H1 (cell line): ENCODE measurements at places on chromosomes 1 and 21. TPM values are rescaled to one million over a fixed set of nuclear protein-coding genes. Genes with fewer than 3 reads are reported as not detected.
A peak's percentile ranks its signal among the peaks of the same experiment; 100 is the strongest.

GRCh38 chr1:226654046-226654667 lies 84.9 kb downstream of the ITPKB start:
- no peak for DNase-seq

DNA sequence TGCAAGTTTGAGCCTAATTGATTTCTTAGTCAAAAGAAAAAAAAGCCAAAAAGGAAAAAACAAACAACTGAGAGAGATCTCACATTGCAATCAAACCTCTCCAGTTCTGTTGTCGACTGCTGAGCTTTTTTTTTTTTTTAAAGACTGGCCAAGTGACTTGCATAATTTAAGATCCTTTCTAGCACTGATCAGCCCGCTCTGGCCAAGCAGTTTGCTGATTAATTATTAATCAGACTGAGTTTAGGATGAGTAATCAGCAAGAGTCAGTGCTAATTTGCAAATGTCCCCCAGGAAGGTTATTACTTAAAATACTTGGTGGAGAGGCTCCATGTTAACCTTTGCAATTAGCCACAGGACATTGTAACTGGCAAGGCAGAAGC lies 39.3 kb downstream of the HMGB4 start:
- DNase-seq, result no peak

DNA sequence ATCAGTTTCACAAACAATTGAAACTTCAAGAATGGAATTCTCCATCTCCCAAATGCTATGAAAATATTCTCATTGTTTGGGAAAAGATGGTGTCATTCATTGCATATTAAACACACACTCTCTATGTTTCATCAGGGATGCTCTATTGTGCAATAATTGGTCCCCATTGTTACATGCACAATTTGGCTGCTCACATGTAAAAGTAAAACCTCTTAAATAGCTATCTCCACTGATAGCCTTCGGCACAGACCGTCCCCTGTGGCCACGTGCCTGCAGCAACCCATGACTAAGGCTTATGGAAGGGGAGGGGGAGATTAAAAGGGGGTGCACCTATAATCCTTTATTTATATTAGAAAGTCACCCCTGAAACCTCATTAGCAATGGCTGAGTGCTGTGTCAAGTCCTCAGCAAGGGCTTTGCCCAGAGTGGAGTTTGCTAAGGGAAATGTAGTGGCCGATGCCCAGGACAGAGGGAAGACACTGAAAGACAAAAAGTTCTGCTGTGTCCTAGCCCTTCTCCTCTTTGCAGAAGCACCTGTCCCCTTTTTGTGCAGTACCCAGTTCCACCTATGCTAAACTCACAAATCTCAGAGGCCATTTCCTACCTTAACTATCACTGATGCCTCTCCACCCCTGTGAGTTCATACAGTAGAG lies 309.6 kb upstream of the ESRRG start:
- DNase-seq, result no peak

PRPF38B gene
- 46.4 and 50.6 TPM in 2 replicates for total RNA-seq

GRCh38 chr1:63557365-63557987 lies 34.2 kb downstream of the EFCAB7 start:
- peak; percentile 72 for DNase-seq

AJAP1 gene
- total RNA-seq, result 6.2 and 6.6 TPM in 2 replicates

CRABP2 gene
- total RNA-seq, result 119 TPM in 2 replicates

RNASEL gene
- total RNA-seq, result 0.57 and 0.78 TPM in 2 replicates

DNA sequence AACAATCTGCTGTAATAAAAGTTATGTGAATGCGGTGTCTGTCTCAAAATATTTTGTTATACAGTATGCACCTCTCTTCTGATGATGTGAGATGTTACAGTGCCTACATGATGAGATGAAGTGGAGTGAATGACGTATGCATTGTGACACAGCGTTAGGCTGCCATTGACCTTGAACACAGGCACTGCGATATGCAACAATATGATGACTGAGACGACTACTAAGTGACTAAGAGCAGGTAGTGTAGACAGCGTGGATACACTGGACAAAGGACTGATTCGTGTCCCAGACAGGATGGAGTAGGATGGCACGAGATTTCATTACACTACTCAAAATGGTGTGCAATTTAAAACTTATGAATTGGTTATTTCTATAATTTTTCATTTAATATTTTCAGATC lies 8.4 kb downstream of the SGIP1 start:
- DNase-seq, result no peak

LYSMD1 gene
- total RNA-seq, result 4.9 and 6.0 TPM in 2 replicates

GRCh38 chr1:219173434-219173757 lies 282 bp upstream of the LYPLAL1 start:
- DNase-seq, result no peak

DNA sequence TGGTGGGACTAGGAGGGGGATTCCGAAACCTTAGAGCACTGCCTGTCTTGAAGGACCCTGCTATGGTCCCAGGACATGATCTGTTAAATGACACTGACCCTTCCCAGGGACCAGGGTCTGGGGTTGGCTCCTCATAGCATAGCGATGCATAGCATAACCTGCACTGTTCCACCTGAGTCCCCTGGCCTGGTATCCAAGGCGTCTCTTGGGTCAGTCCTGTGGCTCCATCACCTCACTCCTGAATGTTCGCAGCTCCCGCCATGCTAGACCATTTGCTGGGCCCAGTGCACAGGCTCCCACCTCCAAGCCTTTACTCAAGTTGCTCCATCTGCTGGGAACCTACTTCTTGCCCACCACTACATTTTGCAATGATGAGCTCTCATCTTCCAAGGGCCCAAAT lies 39.0 kb upstream of the MAGOH start:
- no peak for DNase-seq

KRTAP12-2 gene
- total RNA-seq, result not detected in 2 replicates

- DNase-seq, result no peak
These were observed 116.4 kb upstream of the KCNJ15 start for GRCh38 chr21:38140207-38140903.

DNA sequence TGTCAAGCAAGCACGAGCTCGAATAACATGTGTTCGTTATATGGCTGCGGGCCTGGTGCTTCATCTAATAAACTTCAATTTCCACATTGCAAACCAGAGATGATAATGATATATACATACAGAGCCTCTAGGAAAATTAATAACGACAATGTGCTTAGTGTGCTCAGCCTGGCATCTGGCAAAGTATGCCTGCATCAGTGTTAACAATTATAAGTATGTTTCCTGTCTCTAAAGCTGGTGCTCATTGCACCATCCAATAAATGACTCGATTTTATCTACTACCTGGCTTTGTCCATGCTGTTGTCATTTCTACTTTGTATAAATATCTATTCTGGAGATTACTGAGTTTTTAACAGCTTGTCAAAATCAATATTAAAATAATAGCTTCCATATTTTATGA lies 1402.6 kb downstream of the MRPL39 start:
- no peak for DNase-seq

GRCh38 chr1:36580524-36580923 lies 97.8 kb upstream of the CSF3R start:
- DNase-seq, result no peak

- DNase-seq, result peak; percentile 83
These were observed 36.4 kb downstream of the ZNF697 start for GRCh38 chr1:119611701-119612113.

- DNase-seq, result no peak
These were observed 32.9 kb downstream of the C21orf91 start for GRCh38 chr21:17786071-17786850.

- DNase-seq, result no peak
These were observed 83.5 kb downstream of the URB2 start for GRCh38 chr1:229709500-229710013.

CD5L gene
- not detected in 2 replicates for total RNA-seq

- no peak for DNase-seq
These were observed 16.9 kb downstream of the CRB1 start for GRCh38 chr1:197284966-197285365.

DNA sequence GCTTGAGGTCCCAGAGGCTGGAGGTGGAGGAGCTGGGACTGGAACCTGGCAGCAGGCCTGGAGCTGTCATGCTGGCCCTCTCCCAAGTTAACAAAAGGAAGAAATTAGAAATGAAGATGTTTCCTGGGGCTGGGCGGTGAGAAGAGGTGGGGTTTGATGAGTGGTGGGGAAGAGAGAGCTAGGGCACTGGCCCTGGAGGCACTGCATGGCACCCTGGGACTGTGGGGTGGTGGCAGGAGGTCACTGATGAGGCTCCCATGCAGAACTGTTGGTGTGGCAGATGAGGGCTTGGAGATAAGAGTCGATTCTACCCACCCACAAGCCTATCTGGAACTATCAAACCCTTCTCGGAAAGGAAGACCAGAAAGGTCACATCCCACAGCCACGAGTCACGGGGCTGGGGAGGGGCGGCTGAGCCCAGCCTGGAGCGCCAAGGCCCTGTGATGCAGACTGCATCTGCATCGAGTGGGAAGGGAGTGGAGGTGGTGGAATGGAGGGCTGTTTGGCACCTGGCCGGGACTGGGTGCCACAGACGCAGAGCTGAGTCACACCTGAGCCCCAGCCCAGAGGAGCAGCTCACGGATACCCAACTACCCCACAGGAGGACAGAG lies 29.4 kb downstream of the MRPL37 start:
- DNase-seq, result no peak

DNA sequence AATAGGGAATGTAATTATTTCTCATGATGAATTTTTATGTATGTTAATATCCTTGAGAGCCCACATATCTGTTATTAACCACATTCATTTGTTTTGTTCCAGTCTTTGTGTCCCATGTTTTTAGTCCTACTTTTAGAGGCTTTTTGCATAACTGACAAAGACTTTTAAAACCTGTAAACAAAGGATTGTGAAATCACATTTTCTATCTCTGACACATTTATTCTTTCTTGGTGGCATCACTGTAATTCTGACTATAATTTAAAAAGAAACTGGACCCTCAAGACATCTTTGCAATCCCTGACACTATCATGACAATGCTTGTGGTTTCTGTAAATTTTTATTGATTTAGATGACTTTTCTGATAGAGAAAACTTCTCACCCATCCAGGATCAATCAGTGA lies 313.1 kb downstream of the SIPA1L2 start:
- DNase-seq, result no peak

DNA sequence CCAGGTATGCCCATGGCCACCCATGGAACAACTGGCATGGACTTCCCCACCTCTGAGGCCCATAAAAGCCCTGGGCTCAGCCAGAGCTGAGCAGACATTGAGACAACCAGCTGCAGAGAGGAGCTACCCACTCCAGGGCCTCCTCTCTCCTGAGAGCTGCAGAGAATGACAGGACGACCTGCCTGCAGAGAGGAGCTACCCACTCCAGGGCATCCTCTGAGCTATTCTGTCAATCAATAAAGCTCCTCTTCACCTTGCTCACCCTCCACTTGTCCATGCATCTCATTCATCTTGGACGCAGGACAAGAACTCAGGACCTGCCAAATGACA lies 43.4 kb downstream of the MATN1 start:
- no peak for DNase-seq

GRCh38 chr1:10888791-10889649 lies 92.6 kb upstream of the CASZ1 start:
- peak; percentile 62 for DNase-seq

FAM72B gene
- total RNA-seq, result 19.0 and 20.7 TPM in 2 replicates

DNA sequence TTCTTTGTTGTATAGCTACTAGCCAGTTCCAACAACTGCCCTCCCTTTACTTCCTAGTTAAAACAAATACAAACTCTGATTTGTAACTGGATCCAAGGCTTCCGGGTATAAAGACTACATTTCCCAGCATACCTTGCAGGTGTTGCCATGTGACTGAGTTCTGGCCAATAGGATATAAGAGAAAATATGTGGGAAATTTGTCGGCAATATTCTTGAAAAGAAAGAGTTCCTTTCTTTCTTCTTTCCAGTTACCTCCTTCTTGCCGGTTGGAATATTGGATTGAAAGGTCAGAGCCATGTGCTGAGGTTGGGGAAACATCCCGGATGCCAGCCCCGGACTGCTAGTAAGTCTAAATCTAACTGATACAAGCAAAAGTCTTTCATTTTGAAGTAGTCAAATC lies 23.0 kb upstream of the ZBTB40 start:
- no peak for DNase-seq

DNA sequence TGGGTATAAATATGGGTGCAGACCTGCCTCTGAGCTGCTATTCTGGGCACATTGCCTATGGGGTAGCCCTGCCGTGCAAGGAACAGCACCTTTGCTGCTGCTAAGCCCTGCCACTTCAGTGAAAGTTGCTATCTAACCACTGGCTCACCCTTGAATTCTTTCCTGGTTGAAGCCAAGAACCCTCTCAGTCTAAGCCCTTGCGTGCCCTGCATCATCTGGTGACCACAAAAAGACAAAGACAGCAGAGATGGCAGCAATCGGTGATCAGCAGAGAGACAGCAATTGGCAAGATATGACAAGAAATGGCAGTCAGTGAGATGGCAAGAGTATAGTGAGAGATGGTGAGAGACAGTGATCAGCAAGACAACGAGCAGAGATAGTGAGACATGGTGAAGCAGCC lies 418.3 kb downstream of the MATN1 start:
- peak; percentile 13 for DNase-seq

GRCh38 chr21:34598931-34599400 lies 15.9 kb downstream of the RCAN1 start:
- DNase-seq, result no peak

DNA sequence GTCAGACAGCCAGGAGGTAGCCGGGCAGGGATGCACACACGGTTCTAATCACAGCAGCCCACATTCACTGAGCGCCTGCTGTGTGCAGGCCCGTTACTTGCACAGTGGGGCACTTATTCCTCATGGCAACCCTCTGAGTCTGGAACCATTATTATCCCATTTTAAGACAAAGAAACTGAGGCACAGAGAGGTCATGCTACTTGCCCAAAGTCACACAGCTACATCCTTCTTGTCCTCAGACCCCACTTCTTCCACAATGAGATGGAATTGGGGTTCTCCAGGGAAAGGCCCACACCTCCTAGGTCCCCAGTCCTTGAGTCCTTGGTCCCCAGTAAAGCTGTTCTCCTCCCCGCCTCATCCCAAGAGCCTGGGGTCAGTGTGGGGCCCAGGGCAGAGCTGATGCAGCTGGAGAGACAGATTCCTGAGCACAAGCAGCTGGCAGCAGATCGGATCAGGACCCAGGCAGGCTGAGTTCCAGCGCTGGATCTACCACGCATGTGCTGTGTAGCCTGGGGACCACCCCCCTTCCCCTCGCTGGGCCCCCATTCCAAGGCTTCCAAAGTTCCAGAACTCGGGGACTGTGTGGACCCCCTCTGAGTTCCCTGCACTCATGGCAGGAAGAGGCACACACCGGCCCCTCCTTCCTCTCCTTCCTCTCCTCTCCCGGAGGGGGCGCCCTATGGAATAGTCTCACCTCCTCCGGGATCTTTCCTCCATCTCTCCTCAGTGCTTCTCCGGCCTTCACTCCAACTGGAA lies 393.4 kb downstream of the MATN1 start:
- DNase-seq, result no peak

SSBP3 gene
- 133 and 134 TPM in 2 replicates for total RNA-seq

- no peak for DNase-seq
These were observed 1.2 kb upstream of the IFI44L start for GRCh38 chr1:78619032-78619431.
